ENCODE measurements at places on chromosomes 5 and 9.

- no peak for DNase-seq
Measured at GRCh38 chr5:128355961-128356360, 182.1 kb downstream of the FBN2 start.

DNA sequence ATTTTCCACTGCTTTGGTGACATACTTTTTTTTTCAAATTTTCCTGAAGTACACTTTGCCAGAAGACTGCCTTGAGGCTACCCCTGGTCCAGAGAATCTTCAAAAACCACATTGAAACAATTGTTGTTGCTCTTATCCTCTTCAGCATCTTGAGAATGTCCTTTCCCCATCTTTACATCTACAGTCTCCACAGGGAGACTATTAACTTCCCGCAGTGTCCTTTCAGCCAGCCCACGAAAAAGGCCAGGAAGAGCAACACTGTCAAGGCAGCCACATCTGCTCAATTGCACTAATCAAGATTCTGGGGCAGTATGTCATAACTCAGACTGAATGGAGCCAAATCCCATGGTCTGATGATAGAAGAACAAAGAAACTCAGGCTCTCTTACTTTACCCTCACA lies 148.3 kb downstream of the ENC1 start:
- no peak for DNase-seq

- DNase-seq: no peak
Measured at GRCh38 chr5:168562279-168562678, 16.9 kb downstream of the PANK3 start.

DNA sequence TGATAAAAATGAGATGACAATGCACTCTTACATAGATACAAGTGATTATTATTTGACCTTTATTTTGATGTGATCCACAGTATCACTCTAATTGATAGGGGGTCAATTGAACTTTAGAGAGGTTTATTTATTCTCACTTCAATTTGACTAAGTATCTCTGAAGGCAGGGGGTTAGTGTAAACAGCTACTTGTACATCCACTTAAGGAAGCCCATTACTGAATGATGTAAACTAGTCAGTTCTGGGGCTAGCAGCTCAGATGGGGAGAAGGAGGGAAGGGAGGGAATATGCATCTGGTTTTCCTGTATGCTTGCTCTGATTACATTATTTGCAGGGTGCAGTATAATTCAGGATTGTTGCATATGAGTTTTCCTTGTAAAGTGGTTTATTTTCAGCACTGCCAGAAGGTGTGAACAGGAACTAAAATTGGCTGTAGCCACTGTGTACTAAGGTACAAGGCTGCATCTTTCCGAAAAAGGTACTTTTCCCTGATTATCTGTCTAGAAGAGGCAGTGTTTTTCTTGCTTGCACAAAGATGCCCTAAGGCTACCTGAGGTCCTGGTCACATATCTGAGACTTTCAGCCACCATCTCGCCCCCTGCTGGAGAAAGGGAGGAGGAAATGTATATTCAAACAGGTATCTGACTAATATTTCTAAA lies 51.2 kb downstream of the MRPS27 start:
- peak; percentile 35 for DNase-seq

- no peak for DNase-seq
Measured at GRCh38 chr5:146336197-146336596, 2.4 kb upstream of the POU4F3 start.

DNA sequence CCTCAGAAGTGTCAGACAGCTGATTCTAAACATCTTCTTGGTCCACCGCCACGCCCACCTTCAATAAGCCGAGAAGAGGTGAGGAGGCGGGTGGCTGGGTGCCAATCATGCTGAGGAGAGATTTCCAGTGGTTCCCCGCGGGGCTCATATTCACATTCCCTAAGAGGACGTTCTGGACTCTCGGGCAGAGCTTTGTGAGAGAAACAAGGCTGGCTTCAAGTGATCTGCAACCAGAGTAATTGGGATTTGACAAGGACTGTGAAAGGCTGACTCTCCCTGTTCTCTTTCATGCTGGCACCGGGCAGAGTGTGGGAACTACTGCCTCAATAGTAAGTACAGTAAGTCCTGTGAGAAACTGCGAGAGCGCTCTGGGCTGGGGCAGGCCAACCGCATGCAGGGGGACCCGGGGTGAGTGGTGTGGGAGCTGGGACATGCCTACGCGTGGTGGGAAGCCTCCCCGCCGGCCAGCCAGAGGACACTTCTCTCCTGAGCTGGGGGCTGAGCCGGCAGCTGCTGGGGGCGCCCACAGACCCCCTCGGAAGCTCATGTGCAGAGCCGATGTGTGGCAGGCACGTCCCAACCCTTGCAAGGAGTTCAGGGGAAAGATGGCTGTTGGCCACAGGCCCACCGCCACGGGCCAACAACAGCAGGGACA lies 110.9 kb downstream of the LIFR start:
- no peak for DNase-seq

DNA sequence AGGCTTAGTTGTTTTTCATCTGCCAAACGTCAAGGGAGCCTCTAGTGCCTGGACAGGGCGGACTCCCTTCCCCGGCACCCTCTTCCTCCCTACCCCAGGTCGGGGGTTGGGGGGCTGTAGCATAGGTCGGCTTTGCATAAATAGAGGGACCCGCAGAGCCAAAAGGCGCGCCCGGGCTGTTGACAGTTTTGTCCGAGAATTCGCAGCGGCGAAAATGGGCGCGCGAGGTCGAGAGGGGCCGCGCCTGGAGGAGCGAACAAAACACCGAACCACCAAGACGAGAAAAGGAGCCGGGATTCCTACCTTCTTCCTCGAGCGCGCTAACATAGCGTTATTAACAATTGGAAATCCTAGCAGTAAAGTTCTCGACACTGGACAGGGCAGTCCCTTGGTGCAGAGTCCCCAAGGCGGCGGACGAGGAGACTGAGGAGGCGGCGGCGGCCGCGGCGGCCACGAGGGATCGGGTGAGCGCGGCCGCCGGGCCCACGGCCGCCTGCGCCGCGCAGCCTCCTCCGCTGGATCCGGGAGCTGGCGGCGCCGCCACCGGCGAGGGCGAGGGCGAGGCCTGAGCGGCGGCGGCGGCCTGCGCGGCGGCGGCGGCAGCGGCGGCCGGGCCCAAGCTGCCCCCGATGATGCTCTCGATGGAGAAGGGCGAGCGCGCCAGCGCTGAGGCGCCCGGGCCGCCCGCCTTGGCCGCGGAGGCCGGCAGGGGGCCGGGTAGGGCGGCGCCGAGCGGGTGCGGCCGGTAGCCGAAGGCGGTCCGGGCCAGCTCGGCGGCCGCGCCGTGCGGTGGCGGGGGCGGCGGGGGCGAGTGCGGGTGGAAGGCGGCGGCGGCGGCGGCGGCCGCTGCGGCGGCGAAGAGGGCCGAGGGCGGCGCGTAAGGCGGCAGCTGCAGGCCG lies 1.7 kb downstream of the FOXD1 start:
- peak; percentile 29 for DNase-seq

GRCh38 chr9:90995516-90995915 lies 193.9 kb downstream of the SYK start:
- DNase-seq: peak; percentile 71

DNA sequence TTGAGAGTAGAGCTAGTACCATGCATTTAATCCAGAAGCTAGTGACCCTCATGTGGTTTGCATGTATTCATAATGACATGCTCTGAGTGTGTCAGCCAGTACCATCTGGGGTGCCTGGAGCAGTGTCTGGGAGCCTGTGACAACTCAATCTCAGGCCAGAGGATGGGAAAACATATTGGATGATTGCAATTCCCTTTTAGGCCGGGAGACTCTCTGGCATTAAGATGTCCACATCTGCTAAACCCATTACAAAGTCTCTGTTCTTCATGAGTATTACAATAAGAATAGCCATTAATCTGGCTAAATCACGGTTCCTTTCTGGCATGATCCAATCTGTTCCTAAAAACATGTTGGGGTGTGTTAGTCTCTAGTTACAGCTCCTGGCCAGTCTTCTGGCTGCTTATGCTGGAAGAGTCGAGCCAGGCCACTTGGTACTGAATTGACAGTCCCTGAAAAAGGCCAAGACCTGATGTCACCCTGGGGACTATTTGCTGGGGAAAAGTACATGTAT lies 475.7 kb downstream of the ENC1 start:
- DNase-seq: no peak

- no peak for DNase-seq
Measured at GRCh38 chr5:139605887-139606286, 42.3 kb upstream of the CXXC5 start.

DNA sequence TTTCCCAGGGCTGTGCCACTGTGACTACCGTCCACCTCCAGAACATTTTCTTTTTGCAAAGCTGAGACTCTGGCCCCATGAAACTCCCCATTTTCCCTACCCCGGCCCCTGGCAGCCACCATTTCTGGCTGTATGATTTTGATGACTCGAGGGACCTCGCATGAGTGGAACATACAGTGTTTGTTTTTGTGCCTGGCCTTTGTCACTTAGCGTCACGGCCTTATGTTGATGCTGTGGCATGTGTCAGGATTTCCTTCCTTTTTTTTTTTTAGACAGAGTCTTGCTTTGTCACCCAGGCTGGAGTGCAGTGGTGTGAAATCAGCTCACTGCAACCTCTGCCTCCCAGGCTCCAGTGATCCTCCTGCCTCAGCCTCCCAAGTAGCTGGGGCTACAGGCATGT lies 42.7 kb downstream of the ASS1 start:
- DNase-seq: no peak

DNA sequence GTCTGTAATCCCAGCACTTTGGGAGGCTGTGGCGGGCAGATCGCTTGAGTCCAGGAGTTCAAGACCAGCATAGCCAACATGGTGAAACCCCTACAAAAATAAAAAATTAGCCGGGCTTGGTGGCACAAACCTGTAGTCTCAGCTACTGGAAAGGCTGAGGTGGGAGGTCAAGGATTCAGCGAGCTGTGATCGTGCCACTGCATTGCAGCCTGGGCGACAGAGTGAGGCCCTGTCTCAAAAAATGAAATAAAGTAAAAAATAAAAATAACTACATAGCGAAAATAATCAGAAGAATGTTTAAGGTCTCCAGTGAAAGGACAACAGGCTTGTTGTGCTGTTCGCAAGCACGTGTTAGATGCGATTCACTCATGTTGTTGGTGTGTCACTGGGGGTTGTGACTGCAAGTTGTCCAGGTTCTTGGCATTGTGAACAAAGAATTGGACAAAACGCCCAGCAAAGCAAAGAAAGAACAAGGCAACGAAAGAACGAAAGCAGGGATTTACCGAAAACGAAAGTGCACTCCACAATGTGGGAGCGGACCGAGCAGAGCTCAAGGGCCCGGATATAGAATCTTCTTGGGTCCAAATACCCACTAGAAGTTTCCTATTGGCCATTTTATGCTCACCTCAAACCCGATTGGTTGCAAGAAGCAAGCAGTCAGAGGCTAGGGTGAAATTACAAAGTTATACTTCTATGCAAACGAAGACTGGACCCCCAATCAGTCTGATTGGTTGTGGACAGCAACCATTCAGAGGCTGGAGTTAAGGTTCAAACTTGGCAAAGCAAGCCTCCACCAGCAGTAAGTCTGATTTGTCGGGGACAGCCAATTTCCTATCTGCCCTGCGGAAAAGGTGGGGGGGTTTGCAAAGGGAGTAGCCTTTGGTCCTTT lies 844 bp upstream of the MCCC2 start:
- peak; percentile 52 for DNase-seq

- DNase-seq: no peak
Measured at GRCh38 chr5:167049043-167049663, 1242.3 kb upstream of the WWC1 start.

- DNase-seq: no peak
Measured at GRCh38 chr5:119694284-119694683, 64.9 kb downstream of the FAM170A start.

- DNase-seq: peak; percentile 93
Measured at GRCh38 chr5:137296213-137296781, 202.8 kb downstream of the SPOCK1 start.

DNA sequence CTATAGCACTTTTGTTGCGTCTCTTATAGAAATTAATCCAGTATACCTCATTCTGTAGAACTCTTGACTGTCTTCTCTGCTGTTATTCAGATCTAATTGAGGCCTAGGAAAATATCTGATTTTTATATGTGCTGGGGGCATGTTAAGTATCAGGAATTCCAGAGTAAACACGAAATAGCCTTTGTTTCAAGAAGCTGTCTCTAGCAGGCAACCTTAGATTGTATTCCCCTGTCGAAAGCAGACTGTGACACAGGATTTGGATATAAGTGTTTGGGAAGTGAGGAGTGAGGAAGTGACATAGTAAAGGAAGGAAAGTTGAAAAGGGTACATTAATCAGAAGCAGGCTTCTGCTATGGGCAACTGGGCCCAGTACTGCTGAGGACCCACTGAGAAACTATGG lies 72.1 kb upstream of the RASA1 start:
- DNase-seq: peak; percentile 2

Data from fibroblast of gingiva (primary cell).